ENCODE measurements at places on chromosomes 7 and 10.

GRCh38 chr10:132677473-132678227 lies 108.3 kb downstream of the NKX6-2 start:
- peak; percentile 42 for DNase-seq

- DNase-seq = no peak
These were observed 174.9 kb downstream of the C7orf25 start for GRCh38 chr7:42736931-42737330.

GRCh38 chr10:94490789-94491039 lies 54.9 kb upstream of the HELLS start:
- DNase-seq = no peak

- DNase-seq = no peak
These were observed 87.7 kb upstream of the PRKCQ start for GRCh38 chr10:6667679-6668270.

GRCh38 chr10:49040601-49041000 lies 74.7 kb downstream of the VSTM4 start:
- no peak for DNase-seq

DNA sequence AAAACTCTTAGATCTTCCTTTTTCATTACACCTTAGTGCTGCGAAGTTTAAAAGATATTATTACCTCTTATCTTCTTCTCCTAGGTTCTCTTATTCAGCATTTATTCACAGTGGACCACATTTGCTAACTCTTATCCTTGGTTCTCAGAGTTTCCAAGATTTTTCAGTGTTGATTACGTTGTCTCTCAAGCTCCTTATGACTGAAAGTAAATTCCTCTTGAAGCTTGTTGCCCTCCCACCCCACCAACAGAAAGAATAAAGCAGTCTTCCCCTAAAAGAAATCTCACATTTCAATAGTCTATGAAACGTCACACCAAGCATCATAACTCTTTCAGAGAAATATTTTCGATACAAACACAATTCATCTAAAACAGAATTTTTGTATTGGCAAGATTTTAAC lies 362.5 kb downstream of the MAGI2 start:
- no peak for DNase-seq

GRCh38 chr10:114323023-114323422 lies 81.3 kb downstream of the AFAP1L2 start:
- DNase-seq = peak; percentile 58

DNA sequence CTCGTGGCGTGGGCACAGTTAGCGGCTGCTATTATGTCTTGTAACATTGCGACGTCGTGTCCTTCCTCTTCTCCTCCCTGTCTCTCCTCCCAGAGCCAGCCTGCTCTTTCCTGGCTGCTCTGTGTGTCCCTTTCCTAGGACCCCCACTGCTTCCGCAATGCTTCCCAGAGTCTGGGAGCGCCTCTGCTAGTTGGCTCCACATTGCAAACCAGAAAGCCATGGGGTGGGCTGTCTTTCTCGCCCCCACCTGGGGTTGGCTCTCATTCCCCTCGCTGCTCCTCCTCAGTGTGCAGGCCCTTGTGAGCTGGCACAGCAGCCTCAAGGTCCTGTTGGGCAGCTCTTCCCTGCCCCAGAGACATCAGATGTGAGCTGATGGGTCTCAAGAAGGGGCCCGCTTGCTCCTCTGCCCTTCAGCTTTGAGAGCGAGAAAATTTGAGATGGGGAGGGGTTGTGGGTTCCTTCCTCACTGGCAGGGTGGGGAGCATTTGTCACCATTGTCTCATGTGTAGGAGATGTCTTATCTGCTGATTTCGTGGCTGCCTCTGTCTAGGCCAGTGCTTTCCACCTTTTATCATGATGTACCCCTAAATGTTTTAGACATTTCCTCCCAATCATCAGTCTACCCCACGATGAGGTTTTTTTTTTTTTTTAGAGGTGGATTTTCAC lies 3.3 kb downstream of the ADAMTS14 start:
- no peak for DNase-seq

DNA sequence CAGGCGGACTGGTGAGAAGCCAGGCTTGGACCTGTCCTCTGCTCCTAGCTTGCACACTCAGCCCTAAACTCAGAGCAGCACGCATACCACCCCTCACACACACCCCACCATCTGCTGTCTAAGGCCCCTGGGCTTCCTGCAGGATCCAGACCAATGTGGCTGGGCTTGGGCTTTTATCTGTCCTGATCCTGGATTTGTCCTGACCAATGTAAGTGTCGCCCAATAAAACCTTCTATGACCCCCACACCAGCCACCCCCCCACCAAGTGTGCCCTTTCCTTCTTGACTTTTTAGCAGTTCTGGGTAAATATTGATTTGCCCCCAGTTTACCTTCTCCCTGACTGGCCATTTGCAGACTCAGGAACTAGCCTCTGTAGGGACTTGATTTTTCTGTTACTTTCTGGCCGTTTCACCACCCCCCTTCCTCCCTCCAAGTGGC lies 1.7 kb upstream of the HOXA13 start:
- DNase-seq = peak; percentile 52

- DNase-seq = peak; percentile 32
These were observed 156.7 kb upstream of the TCF7L2 start for GRCh38 chr10:112793202-112793921.

GRCh38 chr7:49386792-49387191 lies 386.6 kb upstream of the VWC2 start:
- no peak for DNase-seq

DNA sequence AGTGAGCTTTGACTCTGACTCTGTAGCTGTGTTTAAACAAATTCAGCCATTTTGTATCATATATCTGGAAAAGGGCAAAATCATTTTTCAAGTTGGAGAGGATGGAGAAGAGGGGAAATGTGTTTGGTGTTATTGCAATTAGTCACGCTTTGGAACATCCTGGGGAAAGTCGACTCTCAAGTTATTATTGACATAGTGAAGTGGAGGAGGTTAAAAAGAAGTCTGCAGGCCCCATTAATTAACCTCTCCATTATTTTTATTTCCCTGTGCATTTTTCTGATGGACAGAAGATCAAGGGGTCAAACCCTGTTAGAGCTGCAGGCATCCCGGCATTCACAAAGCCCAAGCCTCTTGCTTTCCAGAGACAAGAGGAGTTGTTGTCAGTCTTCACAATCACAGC lies 132.6 kb downstream of the TEX36 start:
- no peak for DNase-seq

DNA sequence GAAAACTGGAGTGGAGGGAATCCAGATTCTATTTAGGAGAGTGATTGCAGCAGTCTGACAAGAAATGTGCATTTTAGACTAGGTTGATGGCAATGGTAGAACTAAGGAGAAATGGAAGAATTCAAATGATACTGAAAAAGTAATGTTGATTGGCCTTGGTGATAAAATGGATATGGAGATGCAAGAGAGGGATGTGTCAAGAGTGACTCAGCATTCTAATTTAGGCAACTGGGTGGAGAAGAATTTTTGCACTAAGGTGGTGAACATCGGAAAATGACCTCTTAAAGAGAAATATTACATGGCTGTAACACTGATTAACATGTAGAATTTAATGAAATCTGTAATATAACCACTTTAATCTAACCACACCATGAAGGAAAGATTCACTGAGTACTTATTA lies 806.5 kb downstream of the PHTF2 start:
- DNase-seq = no peak

DNA sequence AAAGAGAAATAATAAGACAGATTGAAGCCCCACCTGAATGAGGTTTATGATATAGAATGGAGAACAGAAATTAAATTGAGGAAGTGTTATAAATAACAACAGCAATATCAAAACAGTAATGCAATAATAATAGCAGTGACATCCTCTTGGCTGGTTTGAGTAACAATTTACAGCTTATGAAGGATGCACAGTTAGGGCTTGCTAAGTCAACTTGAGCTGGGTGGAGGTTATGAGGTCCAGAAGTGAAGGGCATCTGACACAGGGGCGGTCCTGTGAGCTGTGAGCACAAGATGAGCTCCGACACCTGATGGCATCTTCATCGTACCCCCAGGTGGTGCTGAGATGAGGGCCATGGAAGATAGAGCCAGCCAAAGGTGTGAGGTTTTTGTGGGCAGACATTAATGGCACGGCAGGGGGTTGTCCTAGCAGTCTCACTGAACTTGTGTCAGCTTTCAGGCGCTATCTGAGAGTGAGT lies 30.5 kb downstream of the ARHGAP22 start:
- DNase-seq = no peak

GRCh38 chr7:2076649-2077064 lies 156.1 kb downstream of the MAD1L1 start:
- DNase-seq = no peak

- DNase-seq = no peak
These were observed 234.0 kb downstream of the ZMYND11 start for GRCh38 chr10:369221-369683.

GRCh38 chr7:26153241-26153822 lies 1.3 kb downstream of the NFE2L3 start:
- peak; percentile 58 for DNase-seq

GRCh38 chr10:20118119-20118518 lies 301.9 kb downstream of the PLXDC2 start:
- DNase-seq = no peak

- DNase-seq = no peak
These were observed 125.2 kb downstream of the AMPH start for GRCh38 chr7:38506004-38506403.

DNA sequence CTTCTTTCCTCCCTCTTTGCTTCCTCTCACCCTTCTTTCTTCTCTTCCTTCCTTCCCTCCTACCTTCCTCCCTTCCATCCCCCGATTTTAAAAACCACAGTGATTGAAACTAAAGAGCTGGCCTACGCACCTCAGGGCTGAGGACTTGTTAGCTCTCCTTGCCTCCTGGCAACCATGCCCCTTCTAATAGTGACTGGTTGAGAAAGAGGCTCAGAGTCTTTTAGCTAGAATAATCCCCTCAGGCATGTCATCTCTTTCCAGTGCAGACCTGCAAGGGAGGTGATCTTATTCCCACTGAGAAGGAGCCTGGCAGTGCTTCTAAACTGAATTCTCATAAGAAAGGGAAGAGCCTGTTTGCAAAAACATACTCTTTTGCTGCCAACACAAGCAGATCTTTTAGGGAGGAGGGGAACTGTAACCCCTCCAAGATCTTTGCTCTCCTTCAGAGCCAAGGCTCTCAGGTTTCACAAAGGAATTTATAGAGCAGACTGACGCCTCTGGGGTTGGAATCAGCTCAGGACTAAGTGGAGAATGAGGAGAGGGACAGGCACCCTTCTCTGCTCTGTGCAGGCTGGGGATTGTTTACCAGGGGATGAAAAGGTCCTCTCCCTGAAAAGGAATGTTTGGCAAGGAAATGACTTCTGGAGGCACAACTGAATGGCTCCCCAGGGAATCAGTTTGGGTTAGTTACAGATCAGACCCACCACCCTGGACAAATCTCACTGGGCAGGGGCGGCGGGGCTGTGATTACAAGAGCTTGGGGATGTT lies 9.4 kb upstream of the ANKRD1 start:
- peak; percentile 95 for DNase-seq

GRCh38 chr7:92763636-92764423 lies 72.5 kb downstream of the CDK6 start:
- peak; percentile 83 for DNase-seq

DNA sequence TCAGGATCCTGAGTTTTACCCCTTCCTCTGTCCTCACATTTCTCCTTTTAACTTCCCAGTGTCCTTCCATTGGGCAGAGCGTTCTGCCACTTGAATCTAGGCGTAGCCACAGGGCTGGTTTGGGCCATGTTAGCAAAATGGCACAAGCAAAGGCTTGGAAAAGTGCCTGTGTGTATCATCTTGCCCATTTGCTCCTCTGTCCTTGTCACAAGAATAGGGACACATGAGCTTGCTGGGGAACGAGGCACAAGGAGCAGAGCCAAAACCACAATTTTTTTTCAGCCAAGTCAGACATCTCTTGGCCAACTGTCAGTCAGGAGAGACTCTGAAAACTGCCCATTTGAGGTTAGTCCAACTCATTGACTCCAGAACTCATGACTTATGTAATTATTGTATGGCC lies 285.2 kb downstream of the ZNF248 start:
- no peak for DNase-seq

DNA sequence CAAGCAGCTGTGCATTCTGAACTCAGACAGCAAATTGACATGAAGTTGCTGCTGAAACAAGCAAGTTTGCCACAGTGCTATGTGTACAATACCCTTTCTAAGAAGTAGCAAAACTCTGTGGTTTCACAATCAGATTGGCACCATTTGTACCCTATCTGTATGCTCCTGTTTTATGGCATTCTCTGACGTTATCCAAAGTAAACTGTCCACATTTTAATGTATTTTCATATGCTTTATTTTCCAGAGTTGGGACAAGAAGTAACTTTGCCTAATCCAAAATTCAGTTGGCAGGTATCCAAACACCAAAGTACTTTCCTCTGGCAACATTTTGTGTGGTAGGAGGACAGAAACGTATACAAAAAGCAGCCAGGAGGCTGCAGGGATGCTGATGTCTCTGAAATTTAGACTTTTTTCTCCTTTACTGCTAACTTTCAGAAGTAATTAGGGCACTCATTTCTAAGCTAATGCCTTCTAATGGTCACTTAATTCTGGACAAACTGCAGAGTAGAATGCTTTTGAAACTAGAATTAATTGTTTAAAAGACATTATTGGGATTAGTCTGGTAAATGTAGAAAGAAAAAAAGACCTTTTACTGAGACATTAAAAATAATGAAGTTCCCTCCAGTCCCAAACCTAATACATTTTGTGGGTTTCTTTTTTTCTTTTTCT lies 414.7 kb upstream of the NRP1 start:
- DNase-seq = no peak

DNA sequence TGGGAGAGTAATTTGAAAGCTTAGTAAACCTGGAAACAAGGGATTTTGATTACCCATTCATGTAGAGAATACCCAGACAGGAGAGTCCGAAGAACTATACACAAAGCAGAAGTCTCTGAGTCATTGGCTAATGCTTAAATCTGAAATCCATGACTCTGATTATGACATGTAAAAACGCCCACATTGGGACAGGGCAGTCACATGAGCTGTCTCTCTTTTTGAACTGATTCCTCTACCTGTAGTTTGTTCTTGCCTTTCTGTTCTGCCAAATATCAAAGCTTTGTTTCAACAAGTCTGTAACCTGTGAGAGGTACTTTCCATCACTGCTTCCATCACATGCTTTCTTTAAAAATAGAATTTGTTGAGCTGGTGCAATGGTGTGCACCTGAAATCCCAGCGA lies 4.3 kb upstream of the GPNMB start:
- DNase-seq = no peak

GRCh38 chr7:26397332-26397731 lies 105.7 kb downstream of the SNX10 start:
- no peak for DNase-seq

DNA sequence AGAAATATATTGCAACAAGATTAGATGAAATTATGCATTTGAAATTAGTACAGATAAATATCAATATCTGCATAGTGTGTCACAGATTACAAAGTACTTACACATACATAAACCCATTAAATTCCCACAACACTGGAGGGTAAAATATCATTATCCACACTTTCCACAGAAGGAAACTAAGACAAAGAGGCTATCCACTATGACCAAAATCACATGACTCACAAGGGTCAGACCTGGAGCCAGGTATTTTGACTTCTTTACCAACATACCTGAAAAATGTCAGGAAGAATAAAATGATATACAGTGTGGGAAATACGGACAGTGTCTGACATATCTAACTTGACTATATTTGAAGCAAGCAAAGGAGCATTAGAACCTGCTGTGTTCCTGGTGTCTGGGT lies 34.1 kb downstream of the HYCC1 start:
- DNase-seq = no peak

- no peak for DNase-seq
These were observed 7.7 kb downstream of the ZPBP start for GRCh38 chr7:50085344-50085743.

- DNase-seq = no peak
These were observed 2.7 kb upstream of the PRXL2A start for GRCh38 chr10:80405626-80406025.

- no peak for DNase-seq
These were observed 93.7 kb downstream of the CFAP58 start for GRCh38 chr10:104447331-104447730.

Measured in islet precursor cell (in vitro differentiated cells).